SK-N-SH (cell line): ENCODE measurements at places on chromosomes 5 and 9. TPM values are rescaled to one million over a fixed set of nuclear protein-coding genes. Genes with fewer than 3 reads are reported as not detected.

- peak; percentile 95 for DNase-seq
- no peaks in the 10 kb centered on the region for H3K27me3 ChIP-seq
- peaks cover 11% of the 10 kb centered on the region for H3K4me1 ChIP-seq
Observed at GRCh38 chr5:78648359-78649210, at the start of gene LHFPL2. LHFPL2 (minus strand) TSS chr5:78648772; CDS start chr5:78510213, 138,559 bp downstream.

GRCh38 chr5:134506054-134507039 is 19.1 kb upstream of the JADE2 start:
- no peak overlapping the region for H3K4me3 ChIP-seq
- H3K27ac ChIP-seq, result peak overlapping the region; percentile 6; the same call in 1 of the 2 replicates
- H3K36me3 ChIP-seq, result no peaks in the 10 kb centered on the region
- no peaks in the 10 kb centered on the region for H3K27me3 ChIP-seq

- DNase-seq, result no peak
- no peaks in the 10 kb centered on the region for H3K4me1 ChIP-seq
- no peaks in the 10 kb centered on the region for H3K36me3 ChIP-seq
Observed at GRCh38 chr9:8555762-8556500, 756.4 kb upstream of the DMAC1 start.

Gene SHISAL2B
- polyA plus RNA-seq, result 0.16 TPM in 1 of 2 replicates, not detected in the other

Gene SLC4A9
- polyA plus RNA-seq, result 0.02 TPM in 1 of 2 replicates, not detected in the other

Gene GARNL3
- polyA plus RNA-seq, result 9.1 and 10.4 TPM in 2 replicates
